Hypothalamus (tissue), 51 donors: ENCODE measurements at places on chromosomes 6 and 20.

DNA sequence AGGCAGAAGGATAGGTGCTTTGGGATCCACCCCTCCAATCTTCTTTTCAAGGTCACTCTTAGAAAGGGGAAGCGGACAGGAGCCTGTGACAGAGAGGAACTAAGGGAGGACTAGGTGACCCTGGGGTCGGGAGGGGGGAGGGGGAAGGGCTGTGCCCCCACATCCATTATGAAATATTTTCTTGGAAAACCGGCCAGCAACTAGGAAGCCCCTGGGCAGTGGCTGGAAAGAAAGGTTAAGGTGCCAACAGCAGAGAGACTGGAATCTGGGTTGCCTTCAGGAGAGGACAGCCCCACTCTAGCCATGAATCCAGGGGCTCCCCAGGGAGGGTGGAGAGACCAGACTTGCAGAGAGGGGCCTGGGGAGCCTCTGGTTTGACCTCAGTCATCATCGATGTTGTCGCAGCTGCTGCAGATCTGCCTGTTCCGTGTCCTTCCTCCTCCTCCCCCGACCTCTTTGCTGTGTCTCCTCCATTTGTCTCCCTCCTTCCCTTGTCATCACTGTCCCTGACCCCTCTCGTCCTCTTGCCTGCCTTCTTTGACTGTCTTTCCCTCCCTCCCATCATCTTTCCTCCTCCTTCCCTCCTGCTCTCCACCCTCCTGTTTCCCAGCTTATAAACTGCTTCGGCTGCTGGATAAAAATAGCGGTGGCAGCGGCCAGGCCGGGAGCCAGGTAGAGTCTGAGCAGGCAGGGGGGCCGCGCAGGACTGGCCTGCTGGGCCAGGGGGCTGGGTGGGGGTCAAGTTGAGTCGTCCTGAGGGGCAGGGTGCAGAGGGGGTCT, 3.2 kb downstream of the SLC29A1 start:
- DNase-seq, result no peak

- DNase-seq, result no peak
These were observed 160.7 kb downstream of the DLL1 start for GRCh38 chr6:170130201-170130621.

- DNase-seq, result no peak
These were observed 5.7 kb upstream of the LAMP5 start for GRCh38 chr20:9508696-9509178.

DNA sequence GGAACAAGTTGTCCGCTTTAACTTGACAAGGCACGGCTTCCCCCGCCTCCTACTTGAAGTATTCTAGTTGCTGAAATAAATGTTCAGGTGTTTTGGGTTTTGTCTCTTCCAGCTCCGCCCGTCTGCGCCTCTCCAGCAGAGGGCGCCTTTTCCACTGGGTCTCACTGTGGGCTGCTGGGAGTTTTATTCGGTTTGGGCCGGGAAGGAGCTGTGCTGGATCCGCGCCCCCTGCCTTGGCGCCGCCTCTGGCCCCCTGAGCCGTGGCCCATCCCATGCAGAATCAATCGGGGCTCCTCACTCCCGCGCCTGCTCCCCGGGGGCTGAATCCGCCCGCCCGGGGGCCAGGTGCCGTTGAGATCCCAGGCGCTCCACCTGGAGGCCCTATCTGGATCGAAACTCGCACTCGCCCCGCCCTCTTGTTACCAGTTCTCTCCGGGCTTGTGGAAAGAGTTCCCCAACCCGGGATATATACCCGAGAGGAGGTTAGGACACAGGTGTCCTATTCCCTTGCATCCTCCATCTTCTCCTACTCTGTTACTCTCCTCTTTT, 51.0 kb upstream of the TCF21 start:
- DNase-seq, result peak; percentile 11

DNA sequence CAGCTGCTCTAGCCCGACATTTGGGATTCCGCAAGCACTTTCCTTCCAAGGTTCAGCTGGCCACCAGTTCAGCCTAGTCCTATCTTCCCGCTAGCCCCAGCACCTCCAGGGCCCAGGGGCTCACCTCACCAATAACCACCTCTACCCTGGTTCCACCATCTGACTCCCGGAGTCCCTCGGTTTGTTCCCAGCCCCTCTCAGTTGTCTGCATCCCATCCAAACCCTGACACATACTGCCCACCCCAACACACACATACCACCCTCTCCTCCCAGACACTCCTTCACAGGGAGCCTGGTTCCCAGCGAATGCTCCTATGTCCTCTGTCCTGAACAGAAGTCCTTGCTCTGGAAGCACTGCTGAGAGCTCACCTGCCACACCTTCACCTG, 418 bp downstream of the TNXB start:
- DNase-seq, result no peak

- no peak for DNase-seq
These were observed 187.3 kb upstream of the MMS22L start for GRCh38 chr6:97470322-97470721.

DNA sequence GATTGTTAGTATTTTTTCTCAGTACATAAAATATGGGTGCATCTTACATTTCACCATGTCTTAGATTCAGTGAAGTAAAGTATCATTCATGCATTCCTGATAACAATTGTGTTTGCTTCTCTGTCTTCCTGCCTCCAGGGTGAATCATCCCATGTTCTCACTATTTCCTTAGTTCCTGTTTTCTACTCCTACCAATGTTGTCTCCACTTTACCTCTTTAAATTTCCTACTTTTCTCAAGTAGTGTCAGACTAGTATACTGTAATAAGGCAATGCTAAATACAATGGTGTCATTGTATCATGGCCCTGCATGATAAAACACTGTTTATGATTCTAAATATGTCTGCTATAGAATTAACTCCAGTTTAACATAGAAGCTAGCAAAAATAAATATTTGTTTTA, 37.4 kb upstream of the GABRR1 start:
- DNase-seq, result no peak
